GM06990 (cell line): ENCODE measurements at places on chromosomes 2 and 18.

DNA sequence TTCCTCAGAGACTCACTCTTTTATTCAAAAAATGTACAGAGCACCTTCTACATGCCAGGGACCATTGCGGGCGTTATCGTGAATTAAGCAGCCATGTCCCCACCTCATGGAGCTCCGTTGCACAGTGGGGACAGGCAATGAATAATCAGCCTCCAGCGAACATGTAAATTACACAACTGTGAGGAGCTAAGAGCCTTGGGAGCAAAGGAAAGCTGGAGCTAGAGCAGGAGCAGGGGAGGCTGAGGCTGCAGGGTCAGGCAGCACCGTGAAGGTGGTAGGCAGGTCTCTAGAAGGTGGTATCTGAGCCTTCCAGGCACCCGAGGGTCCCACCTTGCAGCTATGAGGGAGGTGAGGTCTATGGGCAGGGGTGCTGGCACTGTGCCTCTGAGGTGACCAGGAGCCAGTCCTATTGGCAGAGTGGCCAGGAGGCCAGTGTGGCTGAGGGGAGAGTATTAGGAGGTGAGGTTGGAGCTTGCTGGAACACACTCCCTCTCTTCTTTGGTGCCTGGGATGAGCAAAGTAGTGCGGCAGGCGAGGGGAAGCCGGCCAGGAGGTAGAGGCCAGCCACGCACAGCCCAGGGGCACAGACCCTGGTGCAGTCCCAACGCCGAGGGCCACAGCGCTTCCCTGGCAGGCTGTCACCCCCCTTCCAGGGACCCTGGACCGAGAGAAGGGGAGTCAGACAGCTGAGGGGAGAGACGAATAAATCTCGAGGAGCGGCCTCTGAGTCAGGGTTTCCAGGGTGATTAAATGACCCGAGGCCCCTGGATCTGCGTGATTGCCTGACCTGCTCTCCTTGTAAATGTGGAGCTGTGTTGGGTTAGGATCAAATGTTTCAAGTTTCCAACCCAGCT is 167.3 kb downstream of the SEPTIN10 start:
- no peak for DNase-seq

DNA sequence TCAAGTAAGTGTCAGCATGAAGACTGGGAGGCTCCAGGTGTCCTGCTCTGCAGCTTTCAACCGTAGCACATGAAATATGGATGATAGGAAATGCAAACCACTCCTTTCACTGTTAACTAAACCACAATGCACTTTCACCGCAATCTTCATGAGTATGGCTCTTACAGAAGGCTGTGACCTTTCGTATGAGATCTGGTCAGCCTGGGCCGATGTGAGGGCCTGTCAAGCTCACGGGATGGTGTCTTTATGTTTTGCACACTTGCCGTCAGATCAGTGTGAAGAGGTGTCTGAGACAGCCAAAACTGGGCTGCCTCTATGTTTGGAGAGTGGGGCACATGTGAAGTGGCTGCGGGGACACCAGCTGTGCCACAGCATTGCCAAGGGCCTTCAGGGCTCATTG is 62.8 kb upstream of the AFF3 start:
- no peak for DNase-seq

DNA sequence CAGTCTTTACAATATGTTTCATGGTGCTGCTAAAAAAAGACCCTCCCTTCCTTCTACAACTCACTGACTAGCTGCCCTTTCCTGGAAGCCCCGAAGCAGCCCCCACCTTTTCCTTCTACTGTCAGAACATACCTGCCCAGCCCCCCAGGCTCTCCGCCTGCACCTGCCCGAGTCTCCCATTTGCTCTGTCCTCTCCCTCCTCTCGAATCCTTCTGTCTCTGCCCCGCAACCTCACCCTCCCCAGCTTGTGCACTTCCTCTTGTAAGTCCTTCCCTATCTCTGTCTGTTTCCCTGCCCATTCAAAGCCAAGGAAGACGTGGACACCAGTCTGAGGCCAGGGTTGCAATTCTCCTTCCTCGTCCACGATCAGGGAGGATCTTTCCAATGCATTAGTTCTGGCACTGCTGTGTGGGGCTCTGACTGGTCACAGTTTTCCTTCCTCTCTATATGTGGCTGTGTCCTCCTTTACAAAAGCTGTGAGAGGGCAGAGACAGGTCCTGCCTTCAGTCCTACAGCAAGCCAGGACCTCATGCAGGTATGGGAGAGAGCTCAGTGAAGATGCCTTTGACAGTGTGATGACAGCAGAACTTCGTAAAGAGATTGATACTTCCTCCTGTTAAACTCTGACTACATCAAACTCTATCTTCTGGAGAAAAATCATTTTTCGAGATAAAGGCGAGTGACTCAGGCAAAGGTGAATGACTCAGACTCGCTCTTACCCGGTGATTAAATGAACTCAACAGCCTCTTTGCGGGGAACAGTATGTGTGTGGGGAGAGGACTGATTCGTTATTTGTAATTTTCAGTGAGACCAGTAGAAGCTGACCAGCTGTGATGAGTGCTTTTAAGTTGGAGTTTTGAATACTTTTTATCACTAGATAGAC is 14.2 kb downstream of the TNFRSF11A start:
- DNase-seq = no peak

DNA sequence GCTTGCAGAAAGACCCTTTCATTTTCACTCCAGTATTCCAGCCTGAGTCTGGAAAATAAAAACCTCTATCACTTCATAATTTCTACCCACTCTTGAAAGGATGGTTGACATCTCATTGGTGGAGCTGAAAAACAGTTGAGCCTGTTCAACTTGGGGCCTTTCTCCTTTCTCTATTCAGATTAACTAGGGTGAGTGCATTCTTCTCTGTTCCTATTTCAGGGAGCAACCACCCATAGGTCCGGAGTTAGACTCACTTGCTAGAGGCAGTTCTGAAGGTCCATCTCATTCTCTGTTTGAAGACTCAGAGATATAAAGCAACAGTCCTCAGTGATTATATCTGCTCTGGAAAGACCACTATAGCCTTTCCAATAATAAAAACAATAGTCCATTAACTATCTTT is 167.9 kb upstream of the SPOPL start:
- no peak for DNase-seq

GRCh38 chr2:134454426-134454825 is 200.6 kb downstream of the MGAT5 start:
- DNase-seq = no peak

DNA sequence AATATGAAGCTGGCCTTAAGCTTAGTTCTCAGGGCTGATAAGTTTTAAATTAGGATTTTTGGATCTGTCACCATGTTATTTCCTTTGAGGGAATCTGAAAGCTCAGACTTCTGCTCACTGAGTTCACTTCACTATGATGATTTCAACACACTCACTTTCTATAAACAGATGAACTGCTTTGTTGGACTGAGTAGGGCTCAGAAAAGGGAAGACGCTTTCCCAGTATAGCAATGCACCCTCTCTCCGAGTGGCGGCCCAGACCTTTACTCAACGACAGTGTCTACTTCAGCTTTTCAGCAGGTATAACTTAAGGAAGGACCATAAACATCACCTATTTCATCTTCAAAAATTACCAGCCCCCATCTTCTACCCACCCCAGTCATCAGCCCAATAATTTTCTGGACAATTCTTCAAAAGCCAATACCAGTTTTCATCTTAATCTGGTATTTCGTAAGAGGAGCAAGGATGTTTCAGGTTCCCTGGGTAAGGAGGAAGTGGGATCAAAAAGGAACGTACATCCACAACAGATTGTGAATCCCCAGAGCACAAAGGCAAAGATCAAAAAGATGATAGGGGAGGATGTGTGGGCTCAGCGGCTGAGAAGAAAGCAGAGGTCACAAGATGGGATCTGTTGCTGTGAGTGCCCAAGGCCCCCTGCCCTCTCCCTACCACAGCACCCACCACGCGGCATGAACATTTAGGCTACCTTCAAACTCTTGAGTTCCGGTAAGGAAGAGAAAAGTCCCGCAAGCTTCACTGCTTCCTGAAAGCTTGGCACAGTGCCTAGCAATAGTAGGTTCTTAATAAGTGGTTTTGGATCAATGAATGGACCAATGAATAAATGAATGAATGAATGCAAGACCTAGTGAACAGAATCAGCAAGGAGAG is 41.9 kb downstream of the LPIN2 start:
- peak; percentile 62 for DNase-seq

GRCh38 chr2:239046822-239047221 is 198.9 kb downstream of the TWIST2 start:
- DNase-seq = no peak

DNA sequence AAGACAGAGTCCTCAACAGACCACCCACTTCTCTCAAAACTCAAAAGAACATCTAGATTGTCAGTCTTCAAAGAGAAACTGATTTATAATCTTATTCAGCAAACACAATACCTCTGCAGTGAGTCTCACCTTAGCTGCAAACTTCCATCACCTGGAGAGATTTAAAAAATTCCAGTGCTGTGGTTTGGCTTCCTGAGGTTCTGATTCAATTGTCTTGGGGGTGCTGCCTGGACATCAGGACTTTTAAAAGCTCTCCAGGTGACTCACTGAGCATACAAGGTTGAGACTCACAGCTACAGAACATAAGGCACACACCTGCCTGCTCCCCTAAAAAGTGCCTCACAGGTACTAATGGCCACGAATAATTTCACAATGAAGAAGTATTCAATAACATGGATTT is 40.3 kb downstream of the RNF152 start:
- DNase-seq = no peak
